Left kidney (tissue), 8 donors: ENCODE measurements at places on chromosomes 16 and 17. TPM values are rescaled to one million over a fixed set of nuclear protein-coding genes. Genes with fewer than 3 reads are reported as not detected.

DNA sequence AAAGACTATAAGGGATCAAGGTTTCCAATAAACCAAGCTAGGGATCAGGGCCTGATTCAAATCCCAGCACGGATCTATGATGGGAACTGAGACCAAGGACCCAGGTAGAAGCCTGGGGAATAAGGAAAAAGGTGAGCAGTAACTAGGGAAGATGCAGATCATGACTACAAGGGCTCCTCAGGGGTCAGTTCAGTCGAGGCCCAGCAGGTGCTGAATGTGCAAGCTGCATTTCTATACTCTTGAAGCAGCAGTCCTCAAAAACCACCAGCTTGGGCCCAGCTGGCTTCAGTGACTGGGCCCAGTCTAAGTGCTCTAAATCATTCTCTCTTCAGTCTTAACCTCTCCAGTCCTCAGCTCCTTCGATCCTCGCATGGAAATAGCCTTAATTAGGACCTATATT, 228.8 kb upstream of the AXIN2 start:
- DNase-seq = no peak

DNA sequence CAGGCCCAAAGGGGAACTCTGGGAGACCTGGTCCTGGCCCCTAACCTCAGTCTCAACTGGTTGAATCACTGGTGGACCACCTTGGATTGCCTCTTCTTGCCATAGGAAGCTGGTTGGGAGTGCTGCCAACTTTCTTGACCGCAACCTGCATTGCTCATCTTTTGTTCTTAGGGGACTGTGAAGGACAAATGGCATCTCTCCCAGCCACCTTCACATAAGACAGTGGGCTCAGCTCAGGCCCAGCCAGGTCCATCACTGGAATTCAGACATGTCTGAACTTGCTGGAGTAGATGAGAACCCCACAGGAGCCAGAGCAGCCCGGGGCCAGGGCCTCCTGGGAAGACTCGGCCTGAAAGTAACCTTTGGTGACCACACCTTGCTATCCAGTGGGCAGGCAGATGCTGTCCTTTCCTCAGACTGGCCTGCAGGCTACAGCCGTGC, 18.8 kb downstream of the ADORA2B start:
- no peak for DNase-seq

DNA sequence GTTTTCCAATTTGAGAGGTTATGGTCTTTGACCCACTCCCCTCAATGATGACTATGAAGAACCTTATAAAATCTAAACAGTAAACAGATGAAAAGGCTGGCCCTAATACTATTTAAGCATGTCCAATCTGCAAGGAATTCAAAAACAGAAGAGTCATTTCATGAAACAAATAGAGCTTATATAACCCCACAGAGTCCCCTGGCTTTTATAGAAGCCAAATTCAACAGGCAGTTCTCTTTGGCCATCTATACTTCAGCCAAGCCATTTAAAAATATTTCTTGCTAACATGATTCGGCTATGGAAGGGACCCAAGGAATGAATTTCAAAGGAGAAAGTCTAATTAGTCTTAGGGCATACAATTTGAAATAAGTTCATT, 43.4 kb downstream of the SPOP start:
- DNase-seq = no peak

DNA sequence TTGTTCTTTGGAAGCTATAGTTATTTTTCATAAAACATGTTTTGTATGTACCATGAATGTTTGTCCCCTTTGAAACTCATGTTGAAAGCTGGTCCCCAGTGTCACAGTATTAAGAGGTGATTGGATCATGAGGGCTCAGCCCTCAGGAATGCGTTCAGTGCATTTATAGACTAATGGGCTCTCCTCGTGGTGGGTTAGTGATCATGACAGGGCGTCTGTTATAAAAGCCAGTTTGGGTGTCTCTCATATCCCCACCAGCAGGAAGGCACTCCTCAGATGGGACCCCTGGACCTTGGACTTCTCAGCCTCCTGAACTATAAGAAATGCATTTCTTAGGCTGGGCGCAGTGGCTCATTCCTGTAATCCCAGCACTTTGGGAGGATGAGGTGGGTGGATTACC, 10.4 kb downstream of the BANP start:
- DNase-seq = no peak

DNA sequence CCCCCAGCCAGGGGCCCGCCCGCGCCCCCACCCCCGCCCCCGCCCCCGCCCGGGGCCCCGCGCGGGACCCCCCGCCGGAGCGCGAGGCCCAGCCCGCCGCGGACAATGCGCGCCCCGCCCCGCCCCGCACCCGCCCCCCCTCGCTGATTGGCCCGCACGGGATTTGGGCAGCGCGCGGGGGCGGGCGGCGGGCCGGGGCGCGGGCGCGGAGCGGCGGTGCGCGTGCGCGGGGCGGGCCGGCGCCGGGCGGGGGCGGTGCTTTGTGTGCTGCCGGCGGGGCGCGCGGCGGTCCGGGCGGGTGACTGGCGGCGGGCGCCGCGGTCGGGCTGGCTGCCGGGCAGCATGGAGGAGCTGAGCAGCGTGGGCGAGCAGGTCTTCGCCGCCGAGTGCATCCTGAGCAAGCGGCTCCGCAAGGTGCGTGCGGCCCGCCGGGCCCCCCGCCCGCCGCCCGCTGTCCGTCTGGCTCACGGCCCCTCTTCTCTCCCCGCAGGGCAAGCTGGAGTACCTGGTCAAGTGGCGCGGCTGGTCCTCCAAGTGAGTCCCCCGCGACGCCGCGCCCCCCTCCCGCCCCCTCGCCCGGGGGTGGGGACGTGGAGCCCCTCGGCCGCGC, at the start of gene CBX2:
TSS of gene CBX2 (plus strand) at position 255 of the 610 bp plus-strand sequence. CDS start at position 343, 88 bp downstream.
- DNase-seq = peak; percentile 20

The RNF157 gene
- 28.7 TPM for polyA plus RNA-seq

The HSD11B2 gene
- 40.8 TPM for polyA plus RNA-seq

The GRAP gene
- polyA plus RNA-seq = 3.7 TPM

The OSGIN1 gene
- polyA plus RNA-seq = 0.30 TPM

The NPIPA2 gene
- not detected for polyA plus RNA-seq

The CDH3 gene
- polyA plus RNA-seq = 65.2 TPM
